Activated CD8-positive, alpha-beta memory T cell treated with anti-CD3 and anti-CD28 coated beads for 48 hours (primary cell): ENCODE measurements at places on chromosomes 16 and 17.

- no peak for DNase-seq
Measured at GRCh38 chr16:10312784-10313724, 72.8 kb upstream of the ATF7IP2 start.

- no peak for DNase-seq
Measured at GRCh38 chr17:29031488-29031887, 11.5 kb upstream of the PIPOX start.

GRCh38 chr17:43588121-43588520 is 42.0 kb upstream of the ETV4 start:
- no peak for DNase-seq

- DNase-seq: no peak
Measured at GRCh38 chr17:79837888-79838521, 1.2 kb downstream of the CBX4 start.

DNA sequence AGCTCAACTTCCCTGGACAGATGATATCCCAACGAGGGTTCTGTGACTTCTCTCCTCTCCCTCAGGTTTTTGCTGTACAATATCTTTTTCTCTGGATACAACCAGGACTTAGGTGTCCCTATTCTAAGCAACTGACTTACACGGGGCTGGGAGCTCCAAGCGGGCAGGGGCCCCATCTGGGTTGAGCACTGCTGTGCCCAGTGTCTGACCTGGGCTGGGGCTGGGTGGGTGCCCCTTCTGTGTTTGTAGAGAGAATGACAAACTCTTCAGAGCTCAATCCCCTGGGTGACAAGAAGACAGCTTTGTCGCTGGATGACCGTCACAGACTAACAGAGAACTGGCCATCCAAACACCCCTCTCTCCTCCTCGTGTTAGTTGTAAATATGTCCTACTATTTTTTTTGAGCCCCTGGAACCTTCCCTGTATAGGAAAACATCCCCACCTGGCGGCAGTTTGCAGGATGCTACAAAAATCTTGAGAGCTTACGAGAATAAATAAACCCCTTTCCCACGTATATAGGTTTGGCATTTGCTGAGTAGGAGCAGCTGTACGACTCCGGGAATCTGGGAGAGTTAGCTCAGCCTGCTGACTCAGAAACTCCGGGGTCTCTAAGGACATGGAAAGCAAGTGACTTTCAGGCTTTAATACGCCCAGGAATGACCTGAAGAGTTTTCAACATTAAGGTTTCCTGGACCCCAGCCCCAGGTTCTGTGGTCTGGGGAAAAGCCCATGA is 23.7 kb upstream of the RCVRN start:
- no peak for DNase-seq

GRCh38 chr16:1961651-1962067 is 2.3 kb downstream of the NDUFB10 start:
- no peak for DNase-seq

GRCh38 chr17:31740611-31741082 is 118.4 kb downstream of the COPRS start:
- DNase-seq: no peak

- no peak for DNase-seq
Measured at GRCh38 chr16:86249631-86250030, 260.7 kb upstream of the FOXF1 start.

DNA sequence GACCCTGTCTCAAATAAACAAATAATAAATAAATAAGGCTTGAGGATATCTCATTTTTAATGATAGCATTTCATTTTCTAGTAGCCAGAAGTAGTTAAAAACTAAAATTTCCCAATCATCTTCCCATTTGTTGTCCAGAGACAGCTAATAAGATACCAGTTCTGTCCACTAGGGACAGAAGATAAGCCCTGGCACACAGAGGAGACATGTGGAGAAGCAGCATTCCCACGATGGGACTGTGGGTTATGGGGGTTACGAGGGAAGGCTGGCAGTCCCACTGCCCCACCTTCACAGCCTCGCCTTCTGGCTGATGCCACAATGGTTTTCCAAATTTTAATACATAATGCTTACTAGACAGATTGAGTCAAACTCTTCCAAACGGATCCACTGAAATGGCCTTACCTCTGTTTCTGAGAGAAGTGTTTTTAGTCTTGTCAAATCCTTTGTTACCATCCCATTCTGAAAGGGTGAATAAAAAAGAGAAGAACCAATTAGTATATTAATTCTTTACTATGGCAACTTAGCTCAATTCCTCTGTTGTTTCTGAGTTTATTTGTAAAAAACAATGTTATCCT is 44.2 kb downstream of the HELZ start:
- no peak for DNase-seq

DNA sequence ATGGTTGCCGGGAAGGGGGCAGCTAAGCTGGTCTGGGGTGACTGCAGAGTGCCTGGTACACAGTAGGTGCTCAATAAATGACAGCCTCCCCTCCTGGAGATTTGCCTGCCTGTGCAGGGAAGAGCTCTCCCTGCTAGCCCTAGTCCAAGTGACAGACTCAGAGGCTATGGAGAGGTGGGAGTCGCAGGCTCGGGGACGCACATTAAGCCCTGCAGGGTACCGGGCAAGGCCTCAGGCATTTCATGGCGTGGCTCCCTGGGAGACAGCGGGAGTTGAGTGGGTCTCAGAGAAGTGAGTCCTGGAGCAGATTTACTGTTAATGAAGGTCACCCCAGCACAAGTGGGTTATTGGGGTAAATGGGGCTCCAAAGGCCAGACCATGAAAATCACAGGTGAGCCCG is 132.2 kb upstream of the CDC42EP4 start:
- DNase-seq: no peak

- DNase-seq: no peak
Measured at GRCh38 chr16:21566891-21567414, 32.4 kb upstream of the METTL9 start.

DNA sequence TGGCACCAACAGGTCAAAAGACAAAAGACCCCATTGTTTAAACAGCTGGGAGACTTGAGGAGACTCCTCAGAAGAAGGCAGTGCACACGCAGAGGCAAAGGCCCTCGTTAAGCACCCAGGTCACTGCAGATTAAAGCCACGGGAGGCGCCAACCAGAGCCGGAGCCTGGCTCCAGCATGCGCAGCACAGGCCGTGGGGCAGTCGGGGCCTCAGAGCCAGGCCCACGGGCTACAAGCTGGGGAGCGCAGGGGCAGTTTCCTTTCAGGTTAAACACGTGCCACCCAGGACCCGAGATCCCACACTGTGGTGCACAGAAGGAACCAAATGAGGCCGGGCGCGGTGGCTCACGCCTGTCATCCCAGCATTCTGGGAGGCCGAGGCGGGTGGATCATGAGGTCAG is 9.2 kb downstream of the PIEZO1 start:
- no peak for DNase-seq

- DNase-seq: no peak
Measured at GRCh38 chr16:75044800-75045361, 46.1 kb downstream of the ZNRF1 start.

- DNase-seq: no peak
Measured at GRCh38 chr17:79365836-79366770, 244.7 kb downstream of the RBFOX3 start.

- DNase-seq: peak; percentile 66
Measured at GRCh38 chr17:5419959-5420653, at the start of gene RPAIN. Gene RPAIN (plus strand): TSS chr17:5420182. CDS start chr17:5420211, 29 bp downstream.

DNA sequence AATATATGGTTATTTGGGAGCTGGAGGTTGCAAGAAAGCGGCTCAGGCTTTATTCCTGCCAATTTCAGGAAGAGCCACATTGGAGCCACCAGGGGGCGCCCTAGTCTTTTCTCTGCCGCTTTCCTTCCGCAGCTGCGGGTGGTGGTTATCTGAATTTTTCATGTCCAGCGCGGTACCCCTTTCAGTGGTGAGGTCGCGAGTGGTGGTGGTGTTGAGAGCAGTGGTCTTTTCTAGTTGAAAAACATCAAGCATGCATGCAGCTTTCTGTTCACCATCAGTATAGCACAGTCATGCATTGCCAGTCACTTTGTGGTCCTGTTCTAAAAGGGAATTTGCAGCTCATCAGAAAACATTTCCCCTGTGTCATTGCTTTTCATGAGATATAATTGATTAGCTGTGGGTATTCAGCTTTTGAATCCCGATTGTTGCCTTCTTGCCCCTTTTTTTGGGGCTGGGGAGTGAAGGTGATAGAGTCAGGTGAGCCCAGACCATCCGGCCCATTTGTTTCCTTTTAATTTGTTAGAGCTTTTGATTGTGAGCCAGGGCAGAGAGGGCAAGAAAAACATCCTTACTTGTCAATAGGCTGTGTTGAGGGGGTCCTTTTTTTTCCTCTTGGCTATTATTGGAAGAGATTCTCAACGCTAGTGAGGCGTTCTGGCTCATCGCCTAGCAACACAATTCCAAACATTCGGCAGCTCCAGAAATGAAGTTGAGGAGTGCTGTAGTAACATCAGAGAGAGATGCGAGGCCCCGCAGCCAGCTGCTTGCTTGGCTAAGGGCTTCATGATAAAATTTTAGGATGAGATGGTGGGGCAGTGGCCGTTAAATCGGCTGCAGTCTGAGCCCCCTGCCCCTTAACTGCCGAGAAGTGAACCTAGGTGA is 119.0 kb downstream of the SNX29 start:
- peak; percentile 63 for DNase-seq

DNA sequence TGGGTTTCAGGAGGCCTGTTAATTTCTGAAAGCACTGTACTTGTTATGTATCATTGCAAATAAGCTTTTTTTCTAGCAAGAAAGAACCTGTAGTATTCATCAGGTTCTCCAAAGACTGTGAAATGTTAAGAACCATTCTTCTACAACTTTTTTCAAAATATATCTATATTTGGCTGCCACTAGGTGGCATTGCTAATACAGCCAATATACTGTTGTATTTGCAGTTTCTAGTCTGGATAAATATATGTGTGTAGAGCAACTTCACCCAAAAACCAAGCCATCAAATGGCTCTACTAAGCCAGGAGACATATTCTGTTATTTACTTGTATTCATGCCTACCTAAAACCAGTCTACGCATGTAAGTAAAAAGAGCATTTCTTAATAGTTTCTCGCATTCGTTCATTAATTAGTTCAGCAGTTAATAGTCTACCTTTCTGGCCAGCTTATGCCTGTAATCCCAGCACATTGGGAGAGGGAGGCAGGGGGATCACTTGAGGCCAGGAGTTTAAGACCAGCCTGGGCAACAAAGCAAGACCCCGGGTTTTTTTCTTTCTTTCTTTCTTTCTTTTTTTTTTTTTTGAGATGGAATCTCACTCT is 39.5 kb downstream of the VMP1 start:
- no peak for DNase-seq

DNA sequence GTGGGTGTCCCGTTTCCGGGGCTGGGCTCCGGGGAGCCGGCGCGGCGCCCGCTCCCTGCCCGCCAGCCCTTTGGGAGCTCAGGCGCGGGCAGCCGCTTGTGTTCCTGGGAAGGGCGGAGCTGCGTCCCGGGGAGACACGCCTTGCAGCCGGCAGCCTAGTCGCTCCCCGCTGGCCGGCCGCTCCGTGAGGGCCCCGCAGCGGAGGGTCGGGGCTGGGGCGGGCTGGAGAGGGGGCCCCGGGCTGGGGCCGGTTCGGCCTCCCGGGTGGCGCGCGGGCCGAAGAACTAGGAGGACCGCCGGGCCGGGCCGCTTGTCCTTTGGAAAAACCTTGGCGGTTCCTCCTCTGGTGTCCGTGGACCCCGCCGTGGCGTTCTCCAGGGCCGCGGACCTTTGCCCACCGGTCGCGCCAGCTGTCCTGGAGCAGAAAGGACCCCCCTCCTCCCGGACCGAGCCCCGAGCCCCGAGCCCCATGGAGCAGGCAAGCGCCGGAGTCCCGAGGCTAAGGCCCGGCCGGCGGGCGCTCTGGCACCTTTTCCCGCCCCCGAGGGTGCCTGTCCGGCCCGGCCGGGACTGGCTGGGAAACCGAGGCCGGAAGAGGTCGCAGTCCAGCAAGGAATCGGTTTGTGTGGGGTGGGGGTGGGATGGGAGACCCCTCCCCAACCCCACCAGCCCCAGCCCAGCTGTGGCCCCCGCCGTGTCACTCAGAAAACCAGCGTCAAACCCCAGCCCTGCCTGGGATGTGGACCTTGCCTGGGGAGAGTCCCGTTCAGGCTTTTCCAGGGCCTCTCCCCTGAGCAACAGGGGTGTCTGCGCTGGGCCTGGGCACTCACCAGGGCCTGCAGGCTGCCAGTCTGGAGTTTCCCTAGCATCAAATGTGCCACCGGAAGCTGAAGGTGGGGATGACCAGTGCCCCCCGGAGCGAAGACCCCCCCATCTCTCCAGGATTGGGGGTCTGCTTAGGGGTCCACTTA is 6.8 kb upstream of the TBC1D3B start:
- DNase-seq: no peak

DNA sequence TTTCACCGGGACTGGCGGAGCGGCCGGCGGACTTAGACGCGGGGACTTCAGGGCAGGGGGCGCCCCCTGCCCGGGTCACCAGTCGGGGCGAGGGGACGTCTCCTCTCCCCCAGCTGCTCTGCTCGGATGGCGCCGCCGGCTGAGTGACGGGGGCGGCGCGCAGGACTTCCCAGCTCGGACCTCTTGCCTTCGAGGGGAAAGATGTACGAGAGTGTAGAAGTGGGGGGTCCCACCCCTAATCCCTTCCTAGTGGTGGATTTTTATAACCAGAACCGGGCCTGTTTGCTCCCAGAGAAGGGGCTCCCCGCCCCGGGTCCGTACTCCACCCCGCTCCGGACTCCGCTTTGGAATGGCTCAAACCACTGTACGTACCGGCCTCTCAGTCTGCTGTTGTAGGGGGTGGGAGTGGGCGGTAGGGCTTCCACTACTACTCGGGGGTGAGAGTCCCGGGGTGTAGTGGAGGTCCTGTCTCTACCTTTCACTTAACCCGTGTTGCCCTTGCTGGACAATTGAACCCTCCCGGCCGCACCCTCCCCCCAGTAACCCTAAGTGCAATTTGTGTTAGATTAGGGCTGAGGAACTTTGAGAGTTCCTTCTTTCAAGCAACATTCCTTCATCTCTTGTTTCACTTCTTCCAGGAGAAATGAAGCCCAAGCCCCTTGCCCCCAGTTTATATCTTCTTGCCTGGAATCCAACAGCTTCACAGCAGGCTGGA is 21.9 kb downstream of the GJD3 start:
- DNase-seq: no peak

DNA sequence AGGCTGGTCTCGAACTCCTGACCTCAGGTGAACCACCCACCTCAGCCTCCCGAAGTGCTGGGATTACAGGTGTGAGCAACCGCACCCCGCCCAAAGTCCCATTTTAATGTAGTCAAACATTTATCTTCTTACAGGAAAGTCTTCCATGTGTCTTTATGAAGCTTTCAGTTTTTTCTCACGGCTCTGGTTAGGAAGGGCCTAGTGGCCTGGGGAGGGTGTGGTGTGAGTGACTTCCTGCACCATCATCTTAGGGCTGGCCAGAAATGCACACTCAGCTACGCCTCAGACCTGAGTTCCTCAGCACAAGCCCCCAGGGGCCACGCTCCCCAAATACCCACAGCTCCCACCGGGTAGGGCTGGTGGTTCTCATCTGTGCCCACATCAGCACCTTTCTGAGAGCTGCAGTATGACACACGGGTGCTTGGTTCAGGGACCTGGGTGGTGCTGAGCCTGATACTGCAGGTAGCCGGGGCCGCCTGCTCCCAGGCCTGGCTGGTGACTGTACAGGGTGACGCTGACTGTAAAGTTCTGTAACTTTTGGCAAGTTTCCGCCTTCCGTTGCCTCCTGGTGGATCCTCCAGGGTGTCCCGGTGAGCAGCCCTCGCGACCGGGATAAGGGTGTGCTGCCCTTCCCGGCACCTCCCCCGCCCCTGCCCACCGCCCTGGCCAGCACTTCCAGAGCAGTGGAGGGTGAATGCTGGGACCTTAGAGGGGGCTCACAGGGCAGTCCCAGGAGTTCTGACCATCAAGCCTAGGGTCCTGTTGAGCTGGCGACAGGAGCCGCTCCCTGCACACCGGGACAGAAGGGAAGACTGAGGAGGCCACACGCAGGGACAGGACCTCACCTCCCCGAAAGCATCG is 52.5 kb downstream of the ZNF778 start:
- no peak for DNase-seq
